ENCODE measurements at places on chromosomes 7 and 10.

GRCh38 chr10:28363376-28363775 is 60.5 kb upstream of the MPP7 start:
- DNase-seq, result no peak

- no peak for DNase-seq
Measured at GRCh38 chr7:1642291-1642731, 27.8 kb upstream of the ELFN1 start.

GRCh38 chr10:79380946-79381721 is 33.9 kb downstream of the PPIF start:
- DNase-seq, result no peak

DNA sequence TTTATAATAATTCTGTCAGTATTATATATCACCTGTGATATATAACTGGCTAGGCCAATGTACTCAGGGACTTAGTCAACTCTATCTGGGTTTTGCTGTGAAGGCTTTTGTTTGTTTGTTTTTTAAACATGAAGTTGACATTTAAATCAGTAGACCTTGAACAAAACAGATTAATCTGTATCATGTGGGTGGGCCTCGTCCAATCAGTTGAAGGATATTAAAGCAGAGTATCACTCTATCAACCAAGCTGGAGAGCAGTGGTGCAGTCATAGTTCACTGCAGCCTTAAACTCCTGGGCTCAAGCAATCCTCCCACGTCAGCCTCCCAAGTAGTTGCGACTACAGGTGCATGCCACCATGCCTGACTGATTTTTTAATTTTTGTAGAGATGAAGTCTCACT is 870.2 kb downstream of the TYW1 start:
- no peak for DNase-seq

DNA sequence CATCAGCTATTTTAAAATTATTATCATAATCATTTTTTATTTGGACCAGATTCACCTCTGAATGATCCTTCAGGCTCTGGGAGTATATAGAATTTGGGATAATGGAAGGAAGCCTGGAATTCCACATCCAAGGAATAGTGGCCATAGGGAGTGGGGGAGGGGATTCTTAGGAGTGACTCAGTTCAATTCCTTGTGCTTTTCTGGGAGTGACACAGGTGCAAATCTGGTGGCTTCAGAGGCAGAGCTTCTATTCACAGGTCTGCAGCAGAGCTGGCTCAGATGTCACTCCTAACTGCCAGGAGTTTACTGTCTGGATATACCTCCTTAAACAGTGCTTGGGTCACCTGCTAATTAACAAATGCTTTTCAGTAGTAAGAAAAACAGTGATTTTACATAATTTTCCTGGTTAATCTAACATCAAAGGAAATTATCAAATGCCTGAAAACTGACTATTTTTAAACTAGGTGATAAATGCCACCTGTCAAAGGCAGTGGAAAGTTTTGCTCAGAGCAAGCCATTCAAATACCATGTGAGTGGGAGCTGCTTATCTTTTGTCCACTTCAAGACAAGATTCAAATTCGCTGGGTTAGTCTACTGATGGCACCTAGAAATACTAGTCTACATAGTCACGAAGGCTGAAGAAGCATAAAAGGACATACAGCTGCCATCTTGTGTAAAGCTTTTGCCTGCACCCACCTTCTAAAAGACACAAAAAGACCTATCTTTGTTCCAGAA is 106.7 kb upstream of the LAMB4 start:
- DNase-seq, result no peak

GRCh38 chr7:27159266-27160144 is 3.0 kb upstream of the HOXA7 start:
- no peak for DNase-seq

DNA sequence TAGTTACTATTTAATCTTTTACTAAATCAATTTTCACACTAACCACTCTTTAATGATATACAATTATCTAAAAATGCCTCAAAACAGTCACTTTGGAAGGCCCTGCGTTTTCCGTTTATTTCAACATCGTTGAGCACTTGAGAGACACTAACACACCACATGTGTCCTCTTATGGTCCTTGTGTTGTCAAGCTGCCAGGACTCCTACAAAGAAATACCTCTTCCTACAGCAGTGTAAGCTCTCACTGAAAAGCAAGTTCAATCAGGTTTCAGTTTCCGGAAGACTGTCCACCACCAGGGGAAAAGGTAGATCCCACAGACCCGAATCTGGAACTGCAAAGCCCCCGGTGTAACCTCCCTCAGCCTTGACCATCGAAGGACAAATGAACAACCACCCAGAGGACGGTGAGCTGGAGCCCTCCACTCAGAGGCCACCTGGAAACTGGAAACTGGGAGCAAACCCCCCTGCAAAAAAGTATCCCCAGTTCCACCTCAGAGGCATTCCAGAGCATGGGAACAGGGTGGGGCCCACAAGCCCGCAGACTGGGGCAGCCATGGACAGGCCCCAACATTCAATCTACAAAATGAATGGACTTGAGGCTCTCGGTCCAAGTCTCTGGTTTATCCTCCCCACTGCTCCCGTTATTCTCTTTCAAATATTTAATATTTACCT is 37.6 kb downstream of the KCNH2 start:
- no peak for DNase-seq

DNA sequence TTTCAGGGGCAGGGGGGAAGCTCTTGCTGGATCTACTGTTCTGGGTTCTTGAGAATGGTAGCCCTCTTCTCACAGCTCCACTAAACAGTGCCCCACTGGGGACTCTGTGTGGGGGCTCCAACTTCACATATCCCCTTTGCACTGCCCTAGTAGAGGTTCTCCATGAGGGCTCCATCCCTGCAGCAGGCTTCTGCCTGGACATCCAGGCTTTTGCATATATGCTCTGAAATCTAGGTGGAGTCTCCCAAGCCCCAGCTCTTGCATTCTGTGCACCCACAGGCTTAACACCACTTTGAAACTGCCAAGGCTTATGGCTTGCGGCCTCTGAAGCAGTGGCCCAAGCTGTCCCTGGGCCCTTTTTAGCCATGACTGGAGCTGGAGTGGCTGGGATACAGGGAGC is 150.7 kb downstream of the LRMDA start:
- no peak for DNase-seq

- no peak for DNase-seq
Measured at GRCh38 chr7:95845007-95845406, 72.7 kb downstream of the DYNC1I1 start.

- no peak for DNase-seq
Measured at GRCh38 chr7:55134786-55135185, 116.0 kb downstream of the EGFR start.

GRCh38 chr10:15182540-15183207 is 14.2 kb upstream of the NMT2 start:
- no peak for DNase-seq

DNA sequence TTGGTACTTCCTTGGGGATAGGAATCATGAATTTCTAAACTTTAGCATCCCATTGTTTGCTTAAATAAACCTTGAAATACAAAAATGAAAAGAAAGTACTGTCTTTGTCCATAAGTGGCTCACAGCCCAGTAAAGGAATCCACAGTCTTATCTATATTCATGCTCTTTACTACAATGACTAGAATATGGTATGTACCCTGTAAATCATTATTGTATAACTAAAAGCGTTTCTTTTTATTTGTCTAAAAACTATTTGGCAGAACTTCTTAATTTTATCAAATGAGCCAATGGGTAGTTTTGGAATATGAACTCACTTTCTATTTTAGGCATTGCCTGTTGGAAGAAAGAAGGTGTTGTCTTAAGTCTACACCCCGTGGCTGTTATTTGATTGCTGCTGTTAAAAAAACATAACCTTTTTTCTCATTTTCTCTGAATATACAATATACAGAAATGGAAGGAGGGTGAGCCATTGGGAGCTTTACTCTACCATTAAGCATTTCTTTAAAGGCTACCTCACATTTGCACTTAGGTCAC is 12.4 kb upstream of the STRIP2 start:
- DNase-seq, result no peak

Data from amniotic stem cell (primary cell).